Activated CD4-positive, alpha-beta T cell treated with anti-CD3 and anti-CD28 coated beads, Interleukin-2, amount 10 ng/mL, durations not matched to agents 7 days and 5 days (primary cell): ENCODE measurements at places on chromosomes 12 and 14.

GRCh38 chr12:126776026-126776655, 1490.8 kb upstream of the TMEM132C start:
- DNase-seq: no peak

- DNase-seq: no peak
Measured at GRCh38 chr14:44814196-44814595, 147.6 kb downstream of the KLHL28 start.

DNA sequence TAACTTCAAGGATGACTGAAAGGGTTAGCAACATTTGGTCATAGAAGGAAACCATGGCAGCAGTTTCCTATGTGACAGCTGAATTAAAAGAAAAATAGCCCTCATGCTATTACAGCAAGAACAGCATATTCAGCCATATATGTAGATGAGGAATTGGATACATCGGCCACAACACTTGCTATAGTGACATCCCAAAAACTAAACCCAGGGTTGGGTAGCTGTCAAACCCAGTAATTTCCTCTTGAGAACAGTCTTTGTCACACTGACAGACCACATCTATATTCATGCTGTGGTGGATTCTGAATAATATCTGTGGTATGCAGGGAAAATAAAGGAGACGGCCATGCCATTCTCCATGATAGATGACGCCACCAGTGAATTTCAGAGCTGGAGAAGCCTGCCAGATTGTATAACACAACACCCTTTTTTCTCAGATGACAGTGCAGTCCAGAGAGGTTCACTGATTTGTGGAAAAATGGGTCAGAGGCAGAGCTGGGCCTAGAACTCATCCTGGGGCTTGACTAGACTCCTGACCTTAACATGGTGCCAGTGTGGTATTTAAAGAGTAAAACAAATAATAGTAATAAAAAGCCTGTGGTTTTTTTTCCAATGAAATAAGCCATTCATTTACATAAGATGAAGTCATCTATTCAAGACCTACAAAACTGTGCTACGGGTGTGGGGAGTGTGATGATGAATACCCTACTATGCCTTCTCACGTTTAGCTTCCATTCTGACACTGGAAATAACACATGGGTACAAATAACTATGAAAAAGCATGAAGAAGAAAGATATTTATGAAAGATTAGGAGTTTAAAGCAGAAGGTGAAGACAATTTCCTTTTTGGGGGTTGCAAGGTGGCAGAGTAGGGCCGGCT, 32.3 kb downstream of the EFCAB11 start:
- no peak for DNase-seq

- DNase-seq: no peak
Measured at GRCh38 chr12:49013428-49013827, 5.1 kb downstream of the PRKAG1 start.

GRCh38 chr14:79096811-79097210, 926.6 kb downstream of the NRXN3 start:
- no peak for DNase-seq
